Caco-2 (cell line): ENCODE measurements at places on chromosomes 6 and 20. TPM values are rescaled to one million over a fixed set of nuclear protein-coding genes. Genes with fewer than 3 reads are reported as not detected.
A peak's percentile ranks its signal among the peaks of the same experiment; 100 is the strongest.

The GPX5 gene
- total RNA-seq = not detected in 2 replicates

The ANGPT4 gene
- not detected in 2 replicates for total RNA-seq

- H3K4me1 ChIP-seq = peaks cover 26% of the 10 kb centered on the region
- H3K27ac ChIP-seq = peak overlapping the region; percentile 76
- H3K27me3 ChIP-seq = no peaks in the 10 kb centered on the region
- H3K36me3 ChIP-seq = peaks cover 2% of the 10 kb centered on the region; the same call in 1 of the 2 replicates
Measured at GRCh38 chr6:70413992-70414494, 735 bp downstream of the FAM135A start.

- DNase-seq = no peak
- no peaks in the 10 kb centered on the region for H3K27me3 ChIP-seq
- no peaks in the 10 kb centered on the region for H3K36me3 ChIP-seq
- H3K4me3 ChIP-seq = no peak overlapping the region
- no peaks in the 10 kb centered on the region for H3K4me1 ChIP-seq
- no peak overlapping the region for H3K27ac ChIP-seq
Measured at GRCh38 chr6:13422681-13423221, 64.6 kb downstream of the GFOD1 start.

DNA sequence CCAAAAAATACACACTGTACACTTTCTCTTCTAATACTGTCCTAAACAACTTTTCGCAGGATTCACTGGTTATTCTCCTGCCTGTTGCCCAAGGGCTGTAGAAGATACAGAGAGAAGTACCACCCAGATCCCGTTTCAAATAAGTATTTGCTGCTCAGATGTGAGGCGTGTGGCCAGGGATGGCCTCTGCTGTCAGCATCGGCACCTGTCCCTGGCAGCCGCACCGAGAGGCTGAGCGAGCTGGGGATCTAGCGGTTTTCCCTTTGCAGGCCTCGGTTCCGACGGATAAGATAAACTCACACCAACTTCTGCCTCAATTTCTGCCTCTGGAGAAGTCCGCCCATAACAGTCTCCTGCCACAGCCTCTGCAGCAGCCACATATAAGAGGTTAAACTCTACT is 685.2 kb upstream of the AGPAT4 start:
- no peak overlapping the region for H3K4me3 ChIP-seq
- H3K27me3 ChIP-seq = no peaks in the 10 kb centered on the region
- no peaks in the 10 kb centered on the region for H3K4me1 ChIP-seq
- H3K27ac ChIP-seq = no peak overlapping the region
- H3K36me3 ChIP-seq = no peaks in the 10 kb centered on the region

GRCh38 chr6:88119769-88120168 is 46.4 kb downstream of the CNR1 start:
- no peaks in the 10 kb centered on the region for H3K36me3 ChIP-seq
- H3K4me3 ChIP-seq = no peak overlapping the region
- peak; percentile 7 for DNase-seq
- H3K4me1 ChIP-seq = no peaks in the 10 kb centered on the region

DNA sequence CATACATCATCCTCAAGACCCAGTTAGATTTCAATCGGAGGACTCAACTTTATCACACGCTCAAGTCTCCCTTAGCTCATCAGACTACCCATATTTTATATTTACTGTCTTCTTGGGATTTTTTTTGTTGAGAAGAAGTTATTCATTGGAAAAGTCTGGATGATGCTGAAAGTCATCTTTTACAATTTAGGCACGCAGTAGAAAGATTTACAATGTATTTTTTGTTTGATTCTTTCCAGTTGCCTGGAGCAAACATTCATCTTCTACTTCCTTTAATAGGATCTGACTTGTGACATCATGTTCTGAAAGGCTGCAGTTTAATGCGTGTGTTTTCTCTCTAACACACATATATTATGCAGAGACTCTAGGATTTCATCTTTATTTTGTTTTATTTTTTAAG is 235.7 kb downstream of the DOK5 start:
- no peaks in the 10 kb centered on the region for H3K27me3 ChIP-seq
- H3K27ac ChIP-seq = no peak overlapping the region
- no peaks in the 10 kb centered on the region for H3K36me3 ChIP-seq
